ENCODE measurements at places on chromosomes 1 and 21.

DNA sequence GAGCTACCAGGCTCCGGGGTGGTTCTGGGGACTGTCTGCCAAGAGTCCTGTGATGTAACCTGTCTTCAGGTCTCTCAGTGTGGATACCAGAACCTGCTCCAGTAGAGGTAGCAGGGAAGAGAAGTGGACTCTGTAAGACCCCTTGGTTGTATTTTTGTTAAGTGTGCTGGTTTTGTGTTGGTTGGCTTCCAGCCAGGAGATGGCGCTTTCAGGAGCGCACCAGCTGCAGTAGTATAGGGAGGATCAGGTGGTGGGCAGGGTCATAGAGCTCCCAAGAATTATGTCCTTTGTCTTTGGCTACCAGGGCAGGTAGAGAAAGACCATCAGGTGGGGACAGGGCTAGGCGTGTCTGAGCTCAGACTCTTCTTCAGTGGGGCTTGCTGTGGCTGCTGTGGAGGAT, 1147.2 kb upstream of the ADGRL4 start:
- no peak for DNase-seq

- no peak for DNase-seq
Measured at GRCh38 chr1:240737766-240738265, 125.9 kb upstream of the GREM2 start.

GRCh38 chr1:45870500-45870899, 67.1 kb downstream of the MAST2 start:
- DNase-seq: no peak

DNA sequence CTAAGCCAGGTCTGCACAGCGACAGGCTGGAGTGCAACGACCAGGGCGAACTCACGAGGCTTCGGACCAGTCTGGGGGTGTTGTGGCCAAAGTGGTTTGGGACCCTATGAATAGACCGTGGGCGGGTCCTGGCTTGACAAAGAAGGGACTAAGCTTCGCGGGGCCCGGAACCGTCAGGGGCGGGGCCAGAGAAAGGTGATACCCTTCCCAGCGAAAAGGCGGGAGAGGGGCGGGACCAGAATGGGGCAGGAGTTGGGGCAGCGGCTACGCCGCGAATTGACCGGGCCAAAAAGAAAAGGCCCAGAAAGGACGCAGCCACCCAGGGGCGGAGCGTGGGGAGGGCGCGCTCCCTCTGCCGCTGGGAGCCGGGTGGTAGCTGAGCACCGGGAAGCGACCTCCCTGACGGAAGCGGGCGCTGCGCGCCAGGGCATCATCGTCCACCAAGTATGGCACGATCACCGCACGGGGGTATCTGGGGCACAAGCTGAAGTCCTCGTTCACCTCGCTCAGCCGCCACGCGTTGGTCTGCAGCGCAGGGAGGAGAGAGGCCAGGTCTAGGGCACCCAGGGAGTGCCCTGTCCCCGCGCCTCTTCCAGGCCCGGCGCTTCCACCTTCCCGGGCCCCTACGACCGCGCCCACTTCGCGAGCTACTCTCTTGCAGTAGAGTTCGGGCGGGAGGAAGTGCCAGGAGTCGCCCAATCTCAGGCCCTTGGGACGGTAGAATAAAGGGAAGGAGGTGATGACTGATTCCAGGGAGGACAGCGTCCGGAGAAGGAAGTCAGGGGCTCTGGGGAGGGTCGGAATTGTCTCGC, 6.7 kb upstream of the FAM167B start:
- DNase-seq: no peak

- DNase-seq: no peak
Measured at GRCh38 chr1:12728391-12728790, 12.5 kb downstream of the AADACL3 start.

- DNase-seq: no peak
Measured at GRCh38 chr1:164559342-164560051, 513 bp downstream of the PBX1 start.

GRCh38 chr1:29674627-29675326, 438.5 kb downstream of the PTPRU start:
- no peak for DNase-seq

DNA sequence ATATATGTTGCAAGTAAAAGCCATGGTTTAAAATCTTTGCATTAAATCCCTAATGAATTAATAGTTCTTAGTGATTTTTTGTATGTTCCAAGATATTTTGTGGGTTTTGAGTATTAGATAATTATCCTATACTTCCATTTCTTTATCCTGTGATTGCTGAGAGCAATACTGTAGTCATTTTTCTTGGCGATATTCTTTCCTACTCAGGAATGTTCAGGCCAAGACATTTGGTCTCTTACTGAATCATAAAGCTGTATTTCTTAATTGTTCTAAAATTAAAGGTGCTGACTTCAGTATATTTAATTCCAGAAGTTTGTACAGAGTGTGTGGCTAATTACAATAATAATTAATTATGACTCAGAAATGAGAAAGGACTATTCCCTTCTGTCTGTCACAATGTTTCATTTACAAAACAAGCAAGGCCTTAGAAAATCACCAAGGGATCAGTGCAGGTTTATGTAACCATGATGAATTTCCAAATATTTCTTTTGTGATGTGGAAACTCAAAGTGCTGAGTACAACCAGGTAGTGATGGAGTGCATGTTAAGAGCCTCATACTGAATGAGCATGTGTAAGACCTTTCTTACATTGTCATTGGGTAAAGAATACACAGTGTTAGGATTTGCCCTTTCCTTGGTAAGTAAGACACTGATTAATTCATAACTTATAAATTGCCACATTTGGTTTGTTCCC, 161.2 kb downstream of the HMCN1 start:
- no peak for DNase-seq

DNA sequence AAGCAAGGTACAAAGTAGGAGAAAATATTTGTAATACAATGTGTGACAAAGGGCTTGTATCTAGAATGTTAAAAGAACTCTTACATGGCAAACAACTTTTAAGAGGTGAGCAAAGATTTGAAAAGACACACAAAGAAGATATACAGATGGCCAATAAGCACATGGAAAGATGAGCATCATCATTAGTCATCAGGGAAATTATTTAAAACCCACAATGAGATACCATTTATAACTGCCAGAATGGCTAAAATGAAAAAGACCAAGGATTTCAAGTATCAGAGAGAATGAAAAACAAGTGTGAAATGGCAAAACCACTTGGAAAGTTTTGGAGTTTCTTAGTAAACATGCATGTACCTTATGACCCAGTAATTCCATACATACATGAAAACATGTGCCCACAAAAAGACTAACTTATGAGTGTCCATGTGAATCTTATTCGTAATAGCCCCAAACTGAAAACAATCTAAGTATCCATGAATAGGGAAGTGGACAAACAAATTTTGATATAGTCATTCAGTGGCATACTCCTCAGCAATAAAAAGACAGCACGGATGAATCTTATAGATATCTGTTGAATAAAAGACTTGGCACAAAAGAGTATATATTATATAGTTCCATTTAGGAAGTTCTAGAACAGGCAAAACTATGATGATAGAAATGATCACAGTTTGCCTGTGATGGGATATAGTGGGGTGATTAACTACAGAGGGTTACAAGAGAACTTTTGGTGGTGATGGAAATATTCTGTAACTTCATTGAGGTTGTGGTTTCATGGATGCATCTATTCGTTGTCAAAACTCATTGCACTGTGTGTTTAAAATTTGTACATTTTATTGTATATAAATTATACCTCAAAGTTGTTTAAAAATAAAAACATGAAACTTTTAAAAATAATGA, 82.0 kb downstream of the DISP1 start:
- no peak for DNase-seq

GRCh38 chr21:31915566-31915965, 42.7 kb downstream of the HUNK start:
- no peak for DNase-seq

DNA sequence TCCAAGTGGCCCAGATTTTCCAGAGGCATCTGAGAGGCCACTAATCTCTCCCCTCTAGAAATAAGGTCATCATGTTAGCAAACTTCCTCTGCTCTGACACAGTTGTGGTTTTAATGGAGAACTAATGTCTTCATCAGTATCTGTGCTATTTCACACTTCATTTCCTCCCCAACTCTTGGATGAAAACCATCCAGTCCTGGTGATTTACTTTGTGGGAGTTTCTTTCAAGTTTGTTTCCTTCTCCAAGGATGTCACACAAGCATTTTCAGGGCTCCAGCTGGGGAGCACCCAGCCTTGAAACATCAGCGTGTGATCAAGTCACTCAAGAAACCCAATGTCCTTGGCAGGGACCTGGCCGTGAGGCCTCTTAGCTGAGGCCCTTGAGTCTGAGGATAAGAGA, 38.8 kb downstream of the TBX15 start:
- no peak for DNase-seq

- DNase-seq: no peak
Measured at GRCh38 chr1:220652995-220653394, 37.2 kb upstream of the C1orf115 start.

- DNase-seq: no peak
Measured at GRCh38 chr1:237891979-237892378, 1.3 kb upstream of the ZP4 start.

GRCh38 chr1:185440877-185441276, 123.8 kb upstream of the IVNS1ABP start:
- DNase-seq: no peak

DNA sequence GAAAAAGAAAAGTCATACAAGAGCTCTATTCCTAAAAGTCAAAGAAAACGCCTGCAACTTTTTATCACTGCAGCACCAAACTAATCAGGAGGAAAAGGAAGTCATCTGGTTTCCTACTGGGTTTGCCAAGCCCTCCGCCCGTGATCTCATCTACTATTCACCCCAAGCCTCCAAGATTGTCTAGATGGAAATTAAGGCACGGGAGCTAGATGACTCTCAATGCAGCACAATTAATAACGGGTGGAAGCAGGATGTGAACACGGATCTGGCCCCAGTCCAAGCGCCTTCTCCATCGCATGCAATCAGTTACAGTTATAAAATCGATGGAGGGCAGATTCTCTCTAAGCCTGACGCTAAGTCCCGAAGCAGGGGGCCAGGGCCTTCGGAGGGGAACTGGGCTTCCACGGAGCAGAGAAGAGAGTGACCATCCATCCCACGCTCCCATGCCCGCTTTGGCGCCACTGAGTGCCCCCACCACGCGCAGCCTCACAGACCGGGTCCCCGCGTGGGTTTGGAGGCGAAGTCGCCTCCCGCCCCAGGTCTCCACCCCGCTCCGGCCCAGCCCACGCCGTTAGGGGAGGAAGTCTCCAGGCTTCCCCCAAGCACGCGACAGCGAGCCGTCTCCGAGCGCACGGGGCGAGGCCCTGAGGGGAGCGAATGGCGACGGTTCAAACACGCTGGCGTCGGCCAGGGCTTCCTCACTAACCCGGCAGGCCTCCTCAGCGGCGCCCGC, 1.8 kb downstream of the HSF2BP start:
- no peak for DNase-seq

DNA sequence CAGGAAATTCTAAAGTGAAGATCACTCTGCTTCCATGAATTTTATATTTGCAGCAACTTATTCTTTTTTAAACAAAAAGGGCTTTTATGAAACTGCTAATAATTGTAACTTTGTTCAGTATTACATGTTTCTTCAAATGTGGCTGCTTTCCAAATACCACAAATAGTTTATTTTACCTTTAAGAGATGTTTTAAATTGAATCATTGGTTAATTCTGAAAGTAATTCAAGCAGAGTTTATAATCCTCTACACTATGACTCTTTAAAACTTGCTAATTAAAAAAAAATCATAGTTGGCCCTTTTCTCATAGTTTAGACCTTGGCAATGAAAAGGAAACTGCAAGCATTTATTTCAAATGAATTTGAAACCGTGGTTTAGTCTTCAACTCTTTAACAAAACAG, 59.6 kb downstream of the SDCCAG8 start:
- no peak for DNase-seq

DNA sequence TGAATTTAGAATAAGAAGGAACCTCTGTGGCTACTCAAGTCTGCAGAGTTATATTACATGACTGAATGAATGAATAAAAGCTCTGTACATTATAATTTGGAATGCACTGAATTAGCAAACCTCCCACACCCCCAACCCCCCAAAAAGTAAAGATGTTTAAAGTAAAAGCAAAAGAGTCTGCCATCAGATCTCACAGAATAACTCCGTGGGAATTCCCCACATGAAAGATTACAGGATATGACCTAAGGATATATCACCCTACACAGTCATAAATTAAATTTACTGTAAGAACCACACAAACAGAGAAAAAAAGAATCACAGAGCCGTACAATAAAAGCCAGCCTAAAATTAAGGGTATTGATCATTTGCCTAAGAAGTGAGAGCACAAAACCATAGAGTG, 587.3 kb downstream of the PTPRC start:
- DNase-seq: no peak

GRCh38 chr1:182952677-182953444, at the start of gene SHCBP1L:
Gene SHCBP1L (minus strand): TSS chr1:182953166. CDS start chr1:182953133, 33 bp downstream.
- no peak for DNase-seq

GRCh38 chr1:203322500-203323179, 17.3 kb downstream of the BTG2 start:
- no peak for DNase-seq

DNA sequence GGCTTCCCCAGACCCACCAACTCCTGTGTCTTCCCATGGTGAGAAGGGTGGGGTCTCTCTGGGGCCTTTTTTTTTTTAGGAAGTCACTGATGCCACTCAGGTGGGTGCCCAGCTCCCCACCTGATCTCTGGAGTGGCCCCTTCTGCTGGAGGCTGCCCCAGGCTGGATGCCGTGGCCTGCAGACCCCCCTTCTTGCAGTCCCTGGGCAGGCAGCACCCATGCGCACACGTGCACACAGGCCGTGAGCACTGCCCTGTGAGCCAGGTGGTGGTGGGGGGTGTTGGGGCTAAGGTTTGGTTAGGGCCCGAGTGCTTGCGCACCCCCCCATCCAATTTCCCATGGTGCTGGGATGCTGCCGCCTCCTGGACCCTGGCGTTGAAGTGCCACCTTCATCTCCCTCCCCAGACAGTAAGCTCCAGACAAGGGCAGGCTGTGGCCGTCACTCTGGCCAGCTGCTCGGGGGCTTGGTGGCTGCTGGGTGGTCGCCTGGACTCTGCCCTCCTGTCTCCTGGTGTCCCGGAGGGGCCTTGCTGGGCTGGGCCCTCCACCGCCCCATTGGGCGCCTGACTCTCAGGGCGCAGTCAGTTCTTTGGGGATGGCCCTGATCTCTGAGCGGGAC, 50.6 kb downstream of the SKI start:
- no peak for DNase-seq

DNA sequence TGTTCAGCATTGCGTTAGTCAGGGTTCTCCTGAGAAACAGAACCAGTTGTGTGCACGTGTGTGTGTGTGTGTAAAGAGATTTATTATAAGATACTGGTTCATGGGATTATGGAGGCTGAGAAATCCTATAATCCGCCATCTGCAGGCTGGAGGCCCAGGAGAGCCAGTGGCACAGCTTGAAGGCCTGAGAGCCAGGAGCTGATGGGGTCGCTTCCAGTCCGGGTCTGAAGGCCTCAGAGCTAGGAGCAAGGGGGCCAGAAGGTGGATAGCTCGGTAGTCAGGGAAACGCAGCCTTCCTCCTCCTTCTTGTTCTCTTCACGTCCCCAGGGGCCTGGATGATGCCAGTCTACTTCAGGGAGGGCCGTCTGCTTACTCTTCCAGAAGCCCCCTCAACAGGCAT, 37.7 kb downstream of the FAAP20 start:
- no peak for DNase-seq
